ENCODE measurements at places on chromosomes 5 and 9. TPM values are rescaled to one million over a fixed set of nuclear protein-coding genes. Genes with fewer than 3 reads are reported as not detected.

GRCh38 chr9:27349698-27350080 lies 52.7 kb upstream of the EQTN start:
- no peak for DNase-seq

- DNase-seq: no peak
These were observed 80.7 kb downstream of the FSTL4 start for GRCh38 chr5:133531594-133531993.

DNA sequence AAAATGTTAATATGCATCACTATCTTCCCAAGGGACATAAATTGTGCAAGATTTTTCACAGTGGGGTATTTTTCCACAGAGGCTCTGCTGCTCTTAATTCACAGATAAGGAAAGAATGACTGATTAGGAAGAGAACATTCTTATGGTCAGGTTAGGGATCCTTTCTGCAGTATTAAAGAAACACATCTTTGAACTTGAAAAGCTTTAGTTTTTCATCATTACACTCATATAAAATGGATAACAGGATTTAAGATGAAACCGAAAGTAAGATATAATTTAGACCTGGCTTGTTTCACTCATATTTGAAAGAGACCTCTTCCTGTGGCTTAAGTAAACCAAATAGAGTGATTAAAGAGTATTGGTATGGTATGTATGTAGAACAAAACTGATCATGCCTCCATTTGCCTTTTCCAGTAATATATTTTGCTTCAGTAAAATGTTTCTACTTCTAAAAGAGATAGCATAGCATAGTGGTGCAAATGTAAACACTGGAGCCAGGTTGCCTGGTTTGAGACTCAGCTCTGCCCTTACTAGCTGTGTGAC lies 160.0 kb downstream of the PRR16 start:
- DNase-seq: no peak

GRCh38 chr5:127055880-127056653 lies 17.2 kb downstream of the C5orf63 start:
- no peak for DNase-seq

DNA sequence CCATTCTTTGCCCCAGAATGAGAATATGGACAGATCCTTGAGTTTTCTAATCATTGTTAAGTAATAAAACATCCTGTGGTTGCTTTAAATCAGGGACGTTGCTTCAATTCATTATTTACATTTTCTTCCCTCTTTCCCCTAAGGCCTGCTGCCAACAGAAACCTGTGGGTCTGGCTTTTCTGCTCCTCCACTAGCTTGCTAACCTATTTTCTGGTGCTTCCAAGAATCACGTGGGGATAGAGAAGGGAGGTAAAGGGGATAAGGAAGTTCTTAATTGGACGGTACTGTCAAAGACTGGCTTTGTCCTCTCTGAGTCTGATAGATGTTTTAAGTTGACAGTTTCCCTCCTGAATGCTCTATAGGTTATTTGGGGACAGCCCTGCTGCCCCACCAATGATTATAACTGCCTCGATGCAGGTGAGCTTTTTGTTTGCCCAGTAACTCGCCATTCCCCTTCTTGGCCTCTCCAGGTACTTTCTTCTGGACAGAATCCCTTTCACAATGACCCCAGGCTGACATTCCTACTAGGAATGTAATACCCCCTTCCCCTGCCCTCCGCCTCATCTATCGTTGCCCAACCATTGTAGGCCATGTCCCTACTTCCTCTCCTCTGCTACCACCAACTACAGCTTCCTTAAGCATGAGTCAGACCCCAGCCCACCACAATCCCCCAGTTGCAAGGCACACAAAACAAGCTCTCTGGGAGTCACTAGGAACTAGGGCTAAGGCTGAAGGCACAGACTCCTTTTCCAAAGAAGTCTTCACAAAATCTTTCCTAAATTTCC lies 19.9 kb upstream of the CPEB4 start:
- no peak for DNase-seq

GRCh38 chr5:9361835-9362234 lies 184.0 kb downstream of the SEMA5A start:
- peak; percentile 83 for DNase-seq

FAM53C gene
- total RNA-seq: 33.5 TPM

SAXO1 gene
- total RNA-seq: 0.29 TPM

PCDHB15 gene
- total RNA-seq: 1.2 TPM

OLFML2A gene
- 4.7 TPM for total RNA-seq

TRIM52 gene
- total RNA-seq: 15.8 TPM
